ENCODE measurements at places on chromosomes 4 and X. TPM values are rescaled to one million over a fixed set of nuclear protein-coding genes. Genes with fewer than 3 reads are reported as not detected.

Gene RXFP1
- total RNA-seq, result 0.35 TPM

DNA sequence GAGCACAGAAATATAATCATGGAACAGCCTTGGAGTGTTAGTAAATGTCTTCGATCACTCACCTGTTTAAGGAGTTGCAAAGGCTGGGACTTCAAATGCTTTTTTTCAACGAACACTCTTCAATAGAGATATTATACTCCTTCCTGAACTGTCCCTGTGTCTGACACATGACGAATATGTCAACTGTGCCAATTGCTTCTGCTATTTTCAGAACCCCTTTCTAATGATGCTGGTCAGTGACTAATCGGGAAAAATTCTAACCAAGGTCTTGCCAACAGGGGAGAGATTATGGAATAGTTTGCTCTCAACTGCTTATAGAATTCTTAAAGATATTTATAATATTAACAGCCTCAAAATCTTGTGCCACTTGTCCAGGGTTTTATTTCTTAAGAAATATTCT, 8.5 kb upstream of the KLHL34 start:
- no peak for DNase-seq

- DNase-seq, result no peak
Observed at GRCh38 chr4:85598936-85599335, 124.0 kb downstream of the ARHGAP24 start.

Gene DCAF12L1
- total RNA-seq, result 0.27 TPM

DNA sequence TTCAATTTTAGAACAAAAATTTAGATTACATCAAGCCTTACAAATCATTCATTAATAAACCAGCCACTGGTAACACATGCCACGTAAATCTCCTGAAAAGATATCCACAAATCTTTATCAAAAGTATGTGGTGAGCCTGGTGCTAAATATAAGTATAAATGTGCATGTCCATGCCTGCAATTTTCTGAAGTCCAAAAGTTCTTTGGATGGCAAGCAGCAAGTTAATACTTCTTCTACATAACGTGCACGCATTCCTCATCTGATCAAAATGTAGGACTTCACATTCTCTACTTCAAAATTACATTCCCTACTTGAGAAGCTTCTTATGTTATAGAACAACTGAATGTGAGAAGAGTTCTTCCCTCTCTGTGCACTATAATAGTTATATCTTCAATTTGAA, 49.8 kb downstream of the HHIP start:
- DNase-seq, result no peak

Gene EXOC1L
- total RNA-seq, result not detected

- no peak for DNase-seq
Observed at GRCh38 chr4:123618606-123619005, 222.0 kb downstream of the SPRY1 start.

DNA sequence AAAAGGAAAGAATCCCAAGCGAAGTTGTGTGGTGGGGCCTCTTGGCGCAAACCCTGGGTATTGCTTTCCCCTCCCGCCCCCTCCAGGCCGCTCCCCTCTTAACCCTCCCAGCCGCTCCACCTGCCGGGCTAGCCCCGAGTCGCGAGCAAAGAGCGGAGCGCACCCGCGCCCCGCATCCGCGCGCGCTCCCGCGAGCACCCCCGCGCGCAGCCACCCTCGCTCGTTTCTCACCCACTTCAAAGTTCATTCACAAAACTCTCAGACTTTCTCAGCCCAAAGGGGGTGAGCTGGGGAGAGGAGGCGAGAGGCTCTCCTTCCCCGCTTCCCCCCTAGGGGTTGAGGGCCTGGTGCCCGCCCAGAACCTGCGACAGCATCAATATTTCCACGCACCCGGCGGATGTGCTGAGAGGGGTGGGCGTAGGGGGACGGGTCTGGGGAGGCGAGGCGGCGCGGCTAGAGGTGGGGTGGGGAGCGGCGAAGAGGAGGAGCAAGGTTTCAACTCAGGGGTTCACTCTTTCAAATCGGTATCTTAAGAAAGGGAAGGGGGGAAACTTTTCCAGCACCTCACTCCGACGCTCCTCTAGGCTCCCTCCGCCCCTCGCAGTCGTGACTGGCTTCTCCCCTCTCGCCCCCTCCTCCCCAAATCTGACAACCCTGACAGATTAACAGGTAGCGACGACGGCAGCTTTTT, 1.8 kb downstream of the MAML3 start:
- no peak for DNase-seq

GRCh38 chrX:154401045-154401799, 3.0 kb downstream of the RPL10 start:
- DNase-seq, result no peak

Gene LCORL
- total RNA-seq, result 10.4 TPM

Gene AFF1
- total RNA-seq, result 51.9 TPM

- no peak for DNase-seq
Observed at GRCh38 chr4:118280501-118281218, 72.1 kb downstream of the PRSS12 start.

Gene FIP1L1
- 29.5 TPM for total RNA-seq

DNA sequence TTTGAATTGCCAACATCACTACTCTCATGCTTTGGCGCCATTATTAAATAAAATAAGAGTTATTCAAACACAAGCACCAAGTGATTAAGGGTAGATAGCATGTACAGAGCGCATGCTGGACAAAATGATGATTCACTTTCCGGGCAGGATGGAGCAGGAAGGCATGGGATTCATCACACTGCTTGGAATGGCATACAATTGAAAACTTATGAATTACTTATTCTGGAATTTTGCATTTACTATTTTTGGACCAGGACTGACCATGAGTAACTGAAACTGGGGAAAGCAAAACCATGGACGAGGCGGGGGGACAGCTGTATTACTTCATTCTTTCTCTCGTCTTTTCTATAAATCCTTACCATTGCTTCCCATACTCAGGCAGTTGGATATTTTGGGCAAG, 28.5 kb upstream of the FGF5 start:
- no peak for DNase-seq

Gene NUP62CL
- total RNA-seq, result not detected

DNA sequence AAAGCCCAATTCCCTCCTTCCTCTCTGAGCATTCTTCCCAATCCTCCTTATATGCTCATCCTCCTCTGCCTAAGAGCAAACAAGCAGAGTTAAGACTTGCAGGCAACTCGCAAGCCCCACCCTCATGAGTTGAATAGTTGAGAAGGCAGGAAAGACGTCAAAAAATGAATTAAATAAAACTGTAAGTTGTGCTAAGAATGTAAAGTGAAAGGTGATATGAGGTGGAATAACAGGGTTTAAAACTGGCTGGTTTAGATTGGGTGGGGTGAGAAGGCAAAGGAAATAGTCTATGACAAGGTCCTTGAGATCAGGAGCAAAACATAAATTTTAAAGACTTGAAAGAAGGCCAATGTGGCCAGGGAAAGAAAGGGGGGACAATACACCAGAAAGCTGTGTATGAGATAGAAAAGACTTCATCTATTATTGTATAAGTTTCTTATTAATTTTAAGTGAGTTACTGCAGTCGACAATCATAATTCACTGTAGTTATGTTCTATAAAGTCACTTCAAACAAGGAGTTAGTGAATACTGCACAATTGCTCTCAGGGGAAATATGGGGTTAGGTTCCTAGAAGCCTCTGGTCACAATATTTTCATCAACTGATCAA, 124.9 kb downstream of the RELL1 start:
- DNase-seq, result no peak

GRCh38 chr4:2044542-2045517, 14.3 kb upstream of the NAT8L start:
- DNase-seq, result no peak

Gene ADGRG2
- total RNA-seq, result 3.7 TPM

Gene MTTP
- total RNA-seq, result not detected

DNA sequence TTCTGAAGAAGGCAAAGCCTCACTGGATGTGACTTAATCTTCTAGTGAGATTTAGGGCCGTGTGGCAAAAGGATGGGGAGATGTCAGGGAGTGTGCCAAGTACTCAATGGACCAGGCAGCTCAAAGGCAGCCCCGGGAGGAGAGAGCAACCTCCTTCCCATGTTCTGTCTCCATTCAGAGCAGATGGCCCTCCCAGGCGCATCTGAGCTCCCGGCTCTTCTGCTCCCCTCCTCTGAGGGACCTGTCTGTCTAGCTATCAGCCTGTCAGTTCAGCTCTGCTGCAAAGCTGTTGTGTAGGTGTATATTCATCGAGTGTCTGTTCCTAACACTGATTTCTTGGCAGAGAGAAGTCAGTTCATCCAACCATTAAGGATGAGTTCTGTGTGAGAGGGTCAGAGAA, 10.9 kb upstream of the PORCN start:
- DNase-seq, result no peak

Gene PUDP
- total RNA-seq, result 12.7 TPM

Gene CSN1S1
- total RNA-seq, result not detected

Gene ZBED1
- total RNA-seq, result 39.7 TPM

Gene DRP2
- total RNA-seq, result 0.14 TPM

GRCh38 chr4:53899586-53900270, 164.7 kb downstream of the CHIC2 start:
- no peak for DNase-seq

- no peak for DNase-seq
Observed at GRCh38 chrX:120020305-120020704, 57.2 kb downstream of the RHOXF2B start.

Gene HTN1
- not detected for total RNA-seq

Gene PAGE5
- not detected for total RNA-seq

DNA sequence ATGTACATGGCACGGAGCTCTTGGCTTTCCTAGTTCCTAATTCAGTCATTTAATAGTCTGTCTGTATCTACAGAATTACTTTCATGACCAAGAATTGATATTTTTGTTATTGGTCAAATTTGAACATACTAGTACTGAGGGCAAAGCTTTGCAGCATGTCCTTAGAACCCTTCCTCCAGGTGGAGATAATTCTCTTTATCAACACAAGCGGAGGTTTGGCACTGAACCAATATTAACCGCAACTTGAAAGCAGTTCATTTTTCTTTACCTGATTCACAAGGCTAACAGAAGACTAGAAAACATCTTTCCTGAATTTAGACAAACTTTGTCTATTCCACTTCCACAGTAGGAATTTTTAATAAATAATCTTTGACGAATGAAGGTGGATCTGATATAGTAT, 73.8 kb downstream of the TACR3 start:
- no peak for DNase-seq

- DNase-seq, result no peak
Observed at GRCh38 chr4:20679951-20680350, 20.3 kb upstream of the PACRGL start.

GRCh38 chrX:118062817-118063615, 53.6 kb downstream of the KLHL13 start:
- no peak for DNase-seq

Gene ADH1A
- total RNA-seq, result 0.99 TPM

Gene MAGEB10
- total RNA-seq, result not detected

GRCh38 chrX:136339702-136340101, 38.9 kb downstream of the ADGRG4 start:
- no peak for DNase-seq

- DNase-seq, result no peak
Observed at GRCh38 chr4:5887361-5888221, 5.3 kb downstream of the CRMP1 start.

DNA sequence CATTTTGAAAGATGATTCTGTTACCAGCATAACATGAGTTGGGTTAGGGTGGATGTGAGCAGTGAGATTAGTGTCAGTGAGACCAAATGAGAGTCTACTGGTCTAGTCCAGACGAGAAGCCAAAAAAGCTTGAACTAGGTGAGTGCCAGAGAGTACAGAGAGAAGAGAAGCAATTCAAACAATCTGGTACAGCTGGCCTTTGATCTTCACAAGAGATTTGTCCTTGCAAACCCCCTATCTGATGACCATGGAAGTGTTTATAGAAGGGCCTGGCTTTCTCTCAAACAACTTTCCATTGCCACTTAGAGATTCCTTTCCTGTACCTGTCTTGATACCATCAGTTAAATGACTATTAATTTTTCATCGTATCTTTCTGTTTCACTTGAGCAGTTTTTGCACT, 128.5 kb downstream of the PPA2 start:
- no peak for DNase-seq

Data from thoracic aorta (tissue), 2 donors.